ENCODE measurements at places on chromosomes 2 and 18.

DNA sequence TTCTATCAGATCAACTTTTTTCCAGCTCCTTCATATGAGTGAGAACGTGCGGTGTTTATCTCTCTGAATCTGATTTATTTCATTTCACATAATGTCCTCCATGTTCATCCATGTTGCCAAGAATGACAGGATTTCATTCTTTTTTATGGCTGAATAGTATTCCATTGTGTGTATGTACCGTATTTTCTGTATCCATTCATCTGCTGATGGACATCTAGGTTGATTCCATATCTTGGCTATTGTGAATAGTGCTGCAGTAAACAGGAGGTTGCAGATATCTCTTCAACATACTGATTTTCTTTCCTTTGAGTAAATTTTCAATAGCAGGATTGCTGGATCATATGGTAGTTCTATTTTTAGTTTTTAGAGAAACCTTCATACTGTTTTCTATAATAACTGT lies 388.5 kb downstream of the DCDC2C start:
- no peak for DNase-seq

DNA sequence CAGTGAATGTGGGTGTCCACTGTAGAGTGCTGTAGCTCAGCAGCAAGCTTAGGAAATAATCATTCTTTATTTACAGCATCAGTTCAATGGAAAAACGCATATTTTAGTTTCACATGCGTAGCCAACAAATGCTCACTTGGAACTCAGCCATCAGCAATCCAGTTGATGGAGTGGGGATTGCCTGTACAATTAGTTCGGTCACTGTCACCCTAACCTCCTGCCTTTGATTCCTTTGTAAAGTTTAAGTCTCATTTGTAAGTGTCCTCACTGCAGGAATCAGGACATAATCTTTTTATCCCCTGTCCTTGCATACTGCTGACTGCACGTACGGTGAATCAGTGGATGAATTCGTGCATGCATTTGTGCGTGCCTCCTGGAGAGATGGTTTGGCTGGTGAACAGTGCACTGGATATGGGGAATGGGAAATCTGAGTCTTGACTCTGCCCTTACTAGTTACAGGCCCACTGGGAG lies 55.9 kb downstream of the RAB31 start:
- no peak for DNase-seq

DNA sequence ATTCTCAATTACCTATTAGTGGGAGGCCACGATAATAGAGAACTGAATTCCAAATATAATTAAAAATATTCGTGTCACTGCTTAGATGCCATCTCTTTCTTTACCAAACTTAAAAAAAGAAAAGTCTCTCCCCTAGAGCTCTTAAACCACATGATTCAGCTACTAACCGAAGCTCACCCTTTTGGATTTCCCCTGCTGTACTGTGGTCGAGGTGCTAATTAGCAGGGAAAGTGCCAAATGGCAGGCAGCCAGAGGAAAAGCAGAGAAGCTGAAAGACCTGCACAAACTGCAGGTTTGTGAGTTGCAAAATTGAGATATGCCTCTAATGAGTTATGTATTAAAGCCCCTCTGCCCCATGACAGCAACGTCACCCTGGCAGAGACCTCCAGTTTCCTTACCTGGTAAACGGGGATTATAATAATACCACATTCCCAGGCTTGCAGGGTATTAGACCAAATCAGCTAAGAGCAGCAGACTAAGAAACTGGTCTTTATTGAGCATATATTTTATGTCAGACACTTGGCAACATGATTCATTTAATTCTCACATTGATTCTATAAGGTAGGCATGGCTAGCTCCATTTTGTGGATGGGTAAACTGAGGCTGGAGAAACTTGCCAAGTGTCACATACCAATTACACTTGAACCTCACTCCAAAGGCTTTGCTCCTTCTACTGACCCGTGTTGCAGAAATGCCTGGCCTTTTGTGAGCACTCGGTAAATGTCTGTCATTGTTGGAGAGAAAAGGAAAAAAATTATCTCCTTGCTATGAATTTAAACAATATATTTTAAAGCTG lies 259.7 kb downstream of the LPIN1 start:
- peak; percentile 78 for DNase-seq

- DNase-seq = no peak
These were observed 54.2 kb upstream of the CTDP1 start for GRCh38 chr18:79625195-79625923.

- no peak for DNase-seq
These were observed 205.5 kb downstream of the TGIF1 start for GRCh38 chr18:3655254-3656050.

DNA sequence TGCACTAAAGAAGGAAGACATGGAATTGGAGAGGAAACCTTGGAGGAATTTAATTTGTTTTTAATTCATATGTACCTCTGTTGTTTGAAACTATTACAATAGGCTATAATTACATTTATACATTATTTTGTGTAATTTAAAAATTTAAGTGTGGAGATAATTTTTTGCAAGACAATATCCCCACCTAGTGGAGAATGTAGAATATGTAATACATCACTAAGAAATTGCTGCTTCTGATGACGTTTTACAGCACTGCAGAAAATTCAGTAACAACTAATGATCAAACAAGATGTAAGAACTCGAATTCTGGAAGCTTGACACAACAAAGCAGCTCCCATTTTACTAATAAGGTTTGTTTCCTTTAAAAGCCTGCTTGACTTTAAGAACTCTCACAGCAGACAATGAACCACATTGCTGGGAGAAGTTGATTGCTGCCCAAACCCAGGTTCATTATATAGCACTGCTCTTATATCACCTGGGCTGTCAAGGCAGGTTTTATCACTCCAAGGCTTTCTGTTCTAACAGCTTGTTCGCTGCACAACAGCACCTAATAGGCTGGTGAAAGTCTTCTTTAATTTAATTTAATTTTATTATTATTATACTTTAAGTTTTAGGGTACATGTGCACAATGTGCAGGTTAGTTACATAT lies 53.4 kb downstream of the THADA start:
- DNase-seq = no peak

DNA sequence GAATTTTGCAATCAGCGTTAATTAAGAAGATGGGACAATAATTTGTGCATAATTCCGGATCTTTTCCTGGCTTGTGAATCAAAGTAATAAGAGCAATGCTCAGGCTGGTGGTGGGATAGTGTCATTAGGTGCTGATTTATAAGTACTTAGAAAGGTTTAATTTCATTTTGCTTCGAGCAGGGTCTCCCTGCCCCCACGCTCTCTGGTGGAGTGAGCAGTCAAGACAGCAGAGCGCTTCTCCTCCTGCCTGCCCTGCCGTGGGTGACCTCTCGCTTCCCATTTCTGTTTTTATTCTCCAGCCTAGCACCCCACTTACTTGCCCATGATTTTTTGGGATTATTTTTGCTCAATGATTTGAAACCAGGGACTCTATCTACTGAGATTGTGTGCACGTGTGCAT lies 7.1 kb downstream of the ASB18 start:
- DNase-seq = no peak

DNA sequence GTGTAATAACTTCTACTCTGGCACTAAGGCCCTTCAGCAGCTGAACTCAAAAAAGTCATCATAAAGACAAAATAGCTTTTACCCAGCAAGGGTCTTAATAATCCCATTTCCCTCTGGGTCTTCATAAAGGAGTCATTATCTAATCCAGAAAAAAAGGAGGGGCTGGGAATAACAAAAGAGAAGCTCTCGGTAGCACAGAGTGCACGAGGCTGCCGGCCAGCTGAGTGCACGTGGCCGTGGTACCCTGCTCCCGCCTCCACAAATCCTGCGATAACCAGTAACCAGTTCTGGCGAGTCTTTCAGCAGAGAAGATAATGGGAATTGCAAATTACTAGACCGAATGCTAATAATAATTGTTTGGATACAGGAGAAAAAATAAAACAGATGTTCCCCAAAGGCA lies 7.5 kb downstream of the NRP2 start:
- no peak for DNase-seq

GRCh38 chr18:36460324-36460850 lies 162.9 kb downstream of the FHOD3 start:
- no peak for DNase-seq

- DNase-seq = no peak
These were observed 55.4 kb downstream of the COL5A2 start for GRCh38 chr2:189124175-189124574.

- DNase-seq = no peak
These were observed 237.4 kb downstream of the SETBP1 start for GRCh38 chr18:44918142-44918476.

DNA sequence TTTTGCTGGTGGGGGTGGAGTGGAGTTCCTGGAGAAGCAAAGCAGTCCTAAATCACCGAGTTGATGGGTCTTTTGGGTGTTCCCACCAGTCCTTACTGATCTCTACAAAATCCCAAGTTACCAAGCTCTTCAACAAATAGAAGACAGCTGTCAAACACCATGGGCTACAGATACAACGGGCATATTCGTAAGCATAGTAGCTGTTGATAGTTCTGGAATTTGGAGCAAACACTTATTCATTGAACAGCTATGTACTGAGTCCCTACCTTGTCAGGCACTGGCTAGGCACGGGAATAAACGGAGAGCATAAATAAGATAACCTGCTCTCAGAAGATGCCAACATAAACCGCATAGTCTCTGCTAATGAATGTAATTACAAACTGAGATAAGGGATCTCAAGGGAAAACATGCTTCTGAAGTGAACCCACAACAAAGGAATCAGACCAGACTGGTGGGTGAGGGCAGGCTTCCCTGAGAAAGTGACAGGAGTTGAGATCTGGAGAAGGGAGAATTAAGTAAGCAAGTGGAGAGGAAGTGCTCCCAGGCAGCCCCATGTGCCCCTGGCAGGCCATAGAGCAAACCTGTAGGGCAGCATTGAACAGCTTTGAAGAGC lies 947 bp upstream of the ANKRD44 start:
- no peak for DNase-seq

GRCh38 chr2:95719473-95720060 lies 127.8 kb downstream of the TRIM43 start:
- no peak for DNase-seq

DNA sequence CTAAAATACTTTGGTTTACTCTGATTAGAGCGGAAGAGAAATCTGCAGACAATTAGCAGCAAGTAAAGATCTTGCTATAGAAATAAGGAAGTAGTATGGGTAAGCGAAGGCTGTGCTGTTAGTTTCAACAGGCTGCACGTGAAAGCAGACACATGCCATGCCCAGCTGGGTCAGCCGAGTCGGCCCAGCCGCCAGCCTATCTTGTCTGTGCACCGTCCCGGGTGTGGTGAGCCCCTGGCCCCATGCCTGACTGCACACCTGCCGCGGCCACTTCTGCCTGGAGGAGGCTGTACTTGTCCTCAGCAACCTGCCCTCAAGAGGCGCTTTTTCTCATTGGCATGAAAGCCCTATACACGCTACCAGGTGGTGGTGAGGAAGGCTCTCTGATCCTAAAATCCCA lies 185.5 kb downstream of the SEPTIN10 start:
- no peak for DNase-seq

GRCh38 chr2:102004581-102004980 lies 12.8 kb downstream of the IL1R2 start:
- DNase-seq = no peak

- DNase-seq = no peak
These were observed 1199.1 kb upstream of the GYPC start for GRCh38 chr2:125456693-125457363.

DNA sequence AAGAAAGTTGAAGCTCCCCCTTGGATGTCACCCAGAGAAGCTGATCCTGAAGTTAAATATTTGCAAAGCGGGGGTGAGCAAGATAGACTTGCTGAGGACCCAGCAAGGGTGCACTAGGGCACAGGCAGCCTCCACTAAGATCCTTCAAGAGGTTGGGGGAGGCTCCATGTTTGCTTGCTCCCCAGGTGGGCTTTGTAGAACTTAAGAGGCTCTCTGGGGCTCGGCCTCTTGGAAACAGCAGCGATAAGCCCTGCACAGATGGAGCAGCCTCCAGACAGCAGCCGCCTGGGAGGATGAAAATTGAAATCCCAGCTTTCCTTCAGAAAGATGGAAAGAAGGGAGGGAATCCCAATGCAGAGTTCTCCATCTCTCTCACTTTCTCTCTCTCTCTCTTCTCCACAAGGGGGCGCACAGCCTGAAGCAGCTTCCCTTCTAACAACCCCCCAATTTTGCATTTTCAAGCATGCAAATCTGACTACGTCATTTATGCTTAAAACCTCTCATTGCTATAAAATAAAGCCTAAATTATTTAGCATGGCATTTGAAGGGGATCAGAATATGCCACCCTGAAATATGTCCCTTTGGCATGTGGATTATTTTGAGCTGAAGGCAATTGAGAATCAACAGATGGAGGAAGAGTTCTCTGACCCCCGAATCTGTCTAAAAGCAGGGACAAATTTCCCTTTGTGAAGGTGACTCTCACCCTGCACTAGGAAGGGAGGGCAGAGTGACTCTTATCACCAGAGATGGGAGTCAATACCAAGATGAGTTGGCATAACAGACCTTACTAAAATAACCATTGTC lies 185.7 kb upstream of the KLHL29 start:
- no peak for DNase-seq

GRCh38 chr2:939936-940601 lies 10.6 kb upstream of the SNTG2 start:
- DNase-seq = no peak

GRCh38 chr18:70456376-70456775 lies 167.5 kb downstream of the SOCS6 start:
- no peak for DNase-seq

GRCh38 chr2:98311771-98312545 lies 34.3 kb upstream of the CNGA3 start:
- DNase-seq = no peak
